ENCODE measurements at places on chromosomes 5 and 9. TPM values are rescaled to one million over a fixed set of nuclear protein-coding genes. Genes with fewer than 3 reads are reported as not detected.

PCDHGA6 gene
- 0.12 TPM for total RNA-seq

ENHO gene
- not detected for total RNA-seq

IFNW1 gene
- total RNA-seq: not detected

PIP5KL1 gene
- total RNA-seq: 1.2 TPM

SCGB3A2 gene
- total RNA-seq: not detected

ADAMTS19 gene
- total RNA-seq: not detected

SCAMP1 gene
- 19.8 TPM for total RNA-seq

CTXN3 gene
- not detected for total RNA-seq

ABHD17B gene
- 20.8 TPM for total RNA-seq

HTR4 gene
- not detected for total RNA-seq
